Activated naive CD4-positive, alpha-beta T cell treated with anti-CD3 and anti-CD28 coated beads, Interleukin-2, amount 10 ng/mL, durations not matched to agents 7 days and 5 days (primary cell): ENCODE measurements at places on chromosomes 5 and 9.

- DNase-seq: peak; percentile 85
Observed at GRCh38 chr9:35882263-35882848, 12.2 kb upstream of the OR13J1 start.

DNA sequence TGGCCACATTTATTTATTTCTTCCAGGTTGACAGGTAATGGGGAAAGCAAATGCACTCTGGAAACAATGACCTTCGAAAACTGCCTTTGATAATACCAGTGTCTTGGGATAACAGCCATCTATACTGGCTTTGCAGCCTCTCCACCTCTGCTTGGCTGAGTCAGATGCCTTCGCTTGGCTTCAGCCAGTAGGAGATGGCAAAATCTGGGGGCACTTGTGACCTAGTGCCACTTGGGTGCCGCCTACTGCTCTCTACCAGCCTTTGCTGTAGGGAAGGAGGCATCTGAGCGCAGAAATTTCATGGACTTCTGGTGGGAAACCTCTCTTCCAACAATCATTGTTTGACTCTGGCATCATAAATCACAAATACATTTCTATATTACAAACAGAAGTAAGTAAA, 21.8 kb downstream of the FYB1 start:
- peak; percentile 73 for DNase-seq

DNA sequence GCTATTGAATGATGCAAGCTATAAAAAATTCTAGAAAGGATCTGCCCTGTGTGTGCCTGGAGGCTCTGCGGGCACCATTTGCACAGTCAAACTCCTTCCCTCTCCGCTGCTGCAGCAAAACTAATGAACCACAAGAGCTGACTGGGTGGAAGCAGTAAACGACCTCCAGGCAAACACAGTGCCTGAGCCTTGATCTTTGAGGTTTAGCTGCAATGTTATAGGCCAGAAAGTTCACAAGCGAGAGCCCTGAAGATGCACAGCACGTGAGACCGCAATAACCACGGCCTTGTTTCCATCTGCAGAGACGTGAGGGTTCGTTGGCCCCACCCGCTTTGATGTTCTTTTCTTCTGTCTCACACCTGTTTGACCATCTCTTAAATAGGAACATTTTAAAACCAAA, 69.2 kb upstream of the S1PR3 start:
- peak; percentile 79 for DNase-seq

DNA sequence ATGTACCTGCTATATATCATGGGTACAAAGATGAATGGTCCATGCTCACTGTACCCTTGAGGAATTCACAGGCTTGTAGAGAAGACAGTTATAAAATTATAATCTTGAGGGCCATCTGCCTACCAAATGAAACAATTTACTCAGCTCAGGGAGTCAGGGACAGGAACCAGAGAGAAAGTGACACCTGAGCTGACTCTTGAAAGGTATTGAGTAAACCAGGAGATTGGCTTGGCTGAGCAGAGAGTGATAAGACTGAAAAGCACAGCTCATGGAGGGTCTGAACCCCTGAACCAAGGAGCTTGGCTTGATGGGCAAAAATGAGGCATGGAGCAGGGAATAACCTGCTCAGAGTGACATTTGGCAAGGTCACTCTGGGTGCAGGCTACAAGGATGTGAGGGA, 147.3 kb downstream of the FAM114A2 start:
- DNase-seq: no peak

DNA sequence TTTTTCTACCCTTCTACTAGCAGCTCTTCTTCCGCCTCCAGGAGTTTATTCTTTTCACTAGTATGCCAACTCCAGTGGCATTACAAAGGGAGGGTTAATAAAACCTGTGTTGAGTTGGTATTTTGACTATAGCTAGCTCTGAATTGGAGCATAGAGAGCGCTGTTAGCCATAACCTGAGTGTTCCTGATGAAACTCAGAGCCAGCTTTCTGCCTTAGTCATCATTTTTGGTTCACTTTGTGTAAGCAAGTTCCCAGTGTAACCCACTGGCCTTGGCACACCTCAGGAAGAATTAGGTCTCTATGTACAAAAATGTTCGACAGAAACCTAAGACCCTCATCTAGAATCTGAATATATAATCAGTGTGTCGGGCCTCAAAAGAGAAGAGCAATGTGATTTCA, 238.9 kb downstream of the NR3C1 start:
- no peak for DNase-seq

- DNase-seq: no peak
Observed at GRCh38 chr5:74762599-74762998, 4.3 kb downstream of the GFM2 start.

DNA sequence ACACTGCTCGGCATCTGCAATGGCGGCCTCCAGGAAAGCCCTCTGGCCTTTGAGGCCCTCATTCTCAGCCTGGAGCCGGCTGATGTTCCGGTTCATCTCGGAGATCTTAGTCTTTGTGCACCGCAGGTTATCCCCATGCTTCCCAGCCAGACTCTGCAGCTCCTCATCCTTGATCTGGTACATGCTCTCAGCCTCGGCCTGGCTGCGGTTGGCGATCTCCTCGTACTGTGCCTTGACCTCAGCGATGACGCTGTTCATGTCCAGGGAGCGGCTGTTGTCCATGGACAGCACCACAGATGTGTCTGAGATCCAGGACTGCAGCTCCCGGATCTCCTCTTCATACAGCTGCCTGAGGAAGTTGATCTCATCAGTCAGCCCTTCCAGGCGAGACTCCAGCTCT, 21.9 kb downstream of the CEP120 start:
- DNase-seq: no peak

DNA sequence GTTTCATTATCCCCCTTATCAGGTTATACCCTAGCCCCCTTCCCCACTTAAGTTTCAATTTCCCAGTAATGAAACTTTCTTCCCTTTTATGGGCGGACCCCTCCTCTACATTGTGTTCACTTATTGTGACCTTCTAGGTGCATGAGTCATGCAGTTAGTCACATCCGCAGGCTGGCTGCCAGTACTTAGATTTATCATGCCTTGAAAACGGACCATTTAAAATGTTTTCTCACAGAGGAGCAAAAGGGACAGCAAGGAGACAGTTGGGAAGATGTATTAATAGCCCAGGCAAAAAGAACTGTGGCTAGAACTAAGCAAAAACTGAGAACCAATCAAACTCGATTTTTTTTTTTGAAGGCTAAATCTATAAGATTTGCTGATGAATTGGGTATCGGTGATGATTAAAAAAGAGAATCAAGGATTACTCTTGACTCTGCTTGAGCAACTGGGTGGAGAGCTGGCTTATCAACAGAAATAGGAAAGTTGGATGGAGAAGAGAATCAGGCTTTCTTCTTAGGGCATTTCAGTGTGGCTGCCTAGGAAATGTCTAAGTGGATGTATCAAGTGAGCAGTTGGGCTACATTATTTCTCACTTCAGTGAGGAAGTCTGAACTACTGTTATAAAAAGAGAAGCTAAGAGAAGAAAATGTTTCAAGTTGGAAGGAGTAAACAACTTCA, 615.0 kb downstream of the HINT1 start:
- DNase-seq: no peak

DNA sequence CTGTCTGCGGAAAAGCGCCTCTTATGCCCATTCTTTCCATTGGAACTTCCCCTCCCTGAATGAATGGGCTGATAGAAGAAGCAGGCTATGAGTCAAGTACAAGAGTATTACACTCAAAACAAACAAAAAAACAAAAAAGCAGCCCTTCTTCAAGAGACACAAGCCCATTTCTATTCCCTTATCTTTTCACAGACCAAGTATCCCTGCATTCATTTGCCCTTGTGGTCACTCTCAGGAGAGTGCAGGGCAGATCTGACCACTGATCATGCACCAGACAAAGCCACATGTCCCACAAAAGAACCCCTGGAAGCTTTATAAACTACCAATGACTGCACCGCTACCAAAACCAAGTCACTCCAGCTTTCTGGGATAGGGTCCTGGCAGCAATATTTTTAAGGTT, 262.5 kb upstream of the TAS2R1 start:
- no peak for DNase-seq

DNA sequence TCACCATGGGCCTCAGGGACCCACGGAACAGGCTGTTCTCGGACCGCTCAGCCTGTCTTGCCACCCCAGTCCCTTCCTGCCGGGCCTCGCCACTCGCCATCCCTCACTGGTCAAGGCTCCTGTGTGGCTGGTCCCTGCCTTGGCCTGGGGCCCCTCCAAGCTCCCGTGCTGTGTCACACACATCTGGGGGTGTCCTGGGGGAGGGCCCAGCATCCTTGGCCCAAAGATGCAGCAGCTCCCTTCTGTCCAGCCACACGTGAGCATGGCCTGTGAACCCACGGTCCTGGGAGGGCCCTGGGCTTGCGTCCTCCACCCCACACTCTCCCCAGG, 425 bp upstream of the EGFL7 start:
- DNase-seq: no peak

DNA sequence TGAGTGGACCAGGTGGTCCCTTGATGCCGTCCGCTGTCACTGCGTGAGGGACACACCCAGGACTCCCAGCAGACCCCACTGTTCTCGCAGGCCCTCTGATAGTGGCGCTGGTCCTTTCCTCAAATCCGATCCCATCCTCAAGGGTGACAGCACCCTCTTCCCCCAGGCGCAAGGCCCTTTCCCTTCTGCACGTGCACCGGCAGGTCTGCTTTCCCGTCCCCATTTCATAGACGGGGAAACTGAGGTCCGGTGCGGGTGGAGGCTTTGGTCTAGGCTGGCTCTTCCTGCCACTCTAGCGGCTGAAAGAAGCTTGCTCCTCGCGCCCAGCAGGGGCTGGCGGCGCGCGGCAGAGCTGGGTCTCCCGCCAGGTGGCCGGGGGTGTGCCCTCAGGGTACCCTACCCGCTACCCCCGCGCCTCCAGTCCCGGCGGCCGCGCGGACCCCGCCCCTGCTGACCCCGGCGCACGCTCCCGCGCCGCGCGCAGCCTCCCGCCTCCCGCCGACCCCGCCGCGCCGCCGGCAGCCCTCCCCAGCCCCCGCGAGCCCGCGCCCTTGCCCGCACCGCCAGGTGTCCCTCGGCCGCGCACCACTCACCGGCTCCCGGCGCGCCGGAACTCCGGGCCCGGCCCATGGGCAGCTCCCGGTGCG, 453 bp downstream of the RASGEF1C start:
- no peak for DNase-seq

GRCh38 chr5:55231029-55231918, 2.1 kb downstream of the CCNO start:
- peak; percentile 32 for DNase-seq

- no peak for DNase-seq
Observed at GRCh38 chr5:122175852-122176251, 46.5 kb downstream of the ZNF474 start.

DNA sequence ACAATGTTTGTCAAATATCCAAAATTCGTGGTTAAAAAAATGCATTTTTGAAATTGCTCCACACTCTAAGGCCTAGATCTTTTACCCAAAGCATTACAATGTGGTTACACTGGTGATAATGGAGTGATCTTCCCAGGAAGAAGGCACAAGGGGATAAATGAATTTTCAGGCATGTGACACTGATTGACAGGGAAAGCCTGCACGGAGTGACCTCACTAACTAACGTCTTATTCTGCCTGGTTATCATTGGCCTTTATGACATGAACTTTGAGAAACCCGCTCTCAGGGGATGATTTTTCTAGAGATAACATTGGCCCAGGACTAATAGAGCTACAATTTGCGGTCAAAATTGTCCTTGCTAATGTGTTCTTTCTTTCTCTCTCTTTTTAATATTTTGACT, 137.6 kb downstream of the PRKACG start:
- no peak for DNase-seq

DNA sequence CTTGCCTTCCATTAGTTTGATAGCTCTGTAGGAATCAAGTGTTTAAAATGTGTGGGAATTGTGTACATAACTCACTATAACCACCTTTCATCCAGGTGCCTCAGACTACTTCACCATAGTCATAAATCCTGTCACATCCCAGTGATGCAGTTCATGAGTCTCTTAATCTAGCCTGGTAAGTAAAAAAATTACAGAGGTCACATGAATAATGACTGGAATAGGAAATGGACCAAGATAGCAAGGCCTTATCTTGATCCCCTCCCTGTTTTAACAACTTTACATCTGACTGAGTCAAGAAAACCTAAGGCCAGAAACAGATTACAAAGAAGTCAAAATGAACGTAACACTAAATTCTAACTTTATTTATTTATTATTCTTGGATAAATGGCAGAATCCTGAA, 1.5 kb upstream of the RNF145 start:
- no peak for DNase-seq

GRCh38 chr5:80216096-80216495, 39.8 kb downstream of the SERINC5 start:
- DNase-seq: peak; percentile 26

- DNase-seq: no peak
Observed at GRCh38 chr9:115373000-115373709, 255.2 kb upstream of the TNC start.

DNA sequence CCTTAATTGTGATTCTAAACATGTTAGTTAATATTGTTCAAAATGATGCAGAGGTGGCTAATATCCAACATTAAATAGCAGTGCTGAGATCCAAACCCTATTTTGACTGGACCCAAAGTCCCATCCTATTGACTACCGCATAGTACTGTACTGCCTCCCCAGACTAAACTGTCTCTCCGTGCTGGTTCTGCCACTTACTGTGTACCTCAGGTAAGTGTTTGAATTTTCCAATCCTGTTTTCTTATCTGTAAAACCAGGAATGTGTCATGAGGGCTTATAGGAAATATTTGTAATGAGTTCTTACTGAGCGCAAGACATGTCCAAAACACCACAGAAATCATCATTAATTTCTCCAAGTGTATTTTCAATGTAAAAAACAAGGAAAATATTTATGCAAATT, 209.2 kb upstream of the CD180 start:
- no peak for DNase-seq

DNA sequence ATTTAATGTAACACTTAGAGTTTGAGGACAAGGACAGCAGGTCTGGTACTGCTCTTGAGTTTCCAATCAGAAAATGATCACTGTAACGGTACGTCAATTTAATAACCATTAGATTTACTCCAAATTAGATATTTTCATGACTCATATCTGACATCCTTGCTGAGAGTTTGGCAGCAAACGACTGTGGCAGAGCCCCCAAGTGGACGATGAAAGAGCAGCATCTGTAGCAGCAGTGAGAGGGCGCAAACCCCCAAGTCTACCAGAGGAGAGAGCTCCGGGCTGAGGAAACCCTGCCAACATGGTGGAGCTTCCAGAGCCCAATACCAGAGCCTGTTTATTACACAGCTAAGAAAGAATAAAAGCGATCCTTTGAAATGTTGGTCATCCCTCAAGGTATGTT, 73.2 kb upstream of the EPB41L4A start:
- peak; percentile 38 for DNase-seq

DNA sequence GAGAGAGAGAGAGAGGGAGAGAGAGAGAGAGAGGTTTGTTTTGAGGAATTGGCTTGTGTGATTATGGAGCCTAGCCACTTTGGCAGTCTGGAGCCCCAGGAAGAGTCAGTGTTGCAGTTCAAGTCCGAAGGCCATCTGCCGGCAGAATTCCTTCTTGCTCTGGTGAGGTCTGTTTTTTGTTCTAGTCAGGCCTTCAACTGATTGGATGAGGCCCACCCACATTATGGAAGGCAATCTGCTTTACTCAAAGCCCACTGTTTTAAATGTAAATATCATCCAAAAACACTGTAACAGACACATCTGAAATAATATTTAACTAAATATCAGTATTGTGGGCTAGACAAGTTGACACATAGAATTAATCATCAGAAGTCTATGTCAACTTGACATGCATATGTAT, 11.4 kb upstream of the GRM6 start:
- no peak for DNase-seq
